ENCODE measurements at places on chromosomes 1 and 21.

DNA sequence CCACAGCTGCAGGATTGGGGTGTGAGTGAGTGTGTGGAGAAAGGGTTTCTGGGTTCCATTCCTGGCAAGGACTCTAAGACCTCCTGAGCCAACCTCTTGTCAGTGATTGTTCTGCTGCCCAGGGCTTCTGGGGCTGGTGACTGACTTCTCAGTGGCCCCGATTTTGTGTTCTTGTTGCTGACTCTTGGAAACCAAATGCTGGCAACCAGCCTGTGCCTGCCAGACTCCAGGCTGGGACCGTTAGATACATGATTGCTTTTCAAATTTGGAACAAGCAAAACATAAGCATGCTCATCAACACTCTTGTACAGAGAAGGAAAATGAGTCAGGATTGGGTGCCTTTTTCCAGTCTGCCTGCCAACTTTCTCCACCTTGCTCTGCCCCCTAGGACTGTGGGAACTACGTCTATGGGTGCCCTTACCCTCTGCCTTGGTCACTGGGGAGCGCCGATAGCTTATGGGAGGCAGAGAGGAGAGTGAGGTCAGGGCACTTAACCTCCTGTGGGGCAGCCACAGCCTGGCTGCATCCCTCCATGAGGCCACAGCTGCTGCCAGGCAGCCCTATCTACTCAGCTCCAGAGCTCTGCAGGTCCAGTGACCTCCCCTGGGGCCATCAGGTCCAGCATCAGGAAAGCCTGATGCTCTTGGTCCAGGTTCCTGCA, 39.3 kb upstream of the EPS8L3 start:
- DNase-seq: peak; percentile 31

DNA sequence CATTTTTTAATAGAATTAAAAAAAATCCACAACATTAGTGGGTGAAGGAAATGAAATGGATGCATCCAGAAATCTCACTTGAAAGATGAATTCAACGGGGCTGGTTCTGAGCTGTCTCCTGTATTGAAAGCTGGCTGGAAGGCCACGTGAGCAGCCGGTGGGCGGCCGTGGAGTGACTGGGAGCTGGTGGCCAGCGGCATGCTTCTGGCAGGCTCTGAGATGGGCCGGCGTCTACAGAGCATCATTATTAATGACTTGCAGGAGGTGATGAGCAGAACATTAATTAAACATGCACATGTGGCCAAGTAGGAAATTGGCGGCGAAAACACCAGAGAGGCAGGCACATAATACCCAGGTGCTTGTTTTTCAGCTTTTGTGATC, 115.6 kb upstream of the LMO4 start:
- no peak for DNase-seq

DNA sequence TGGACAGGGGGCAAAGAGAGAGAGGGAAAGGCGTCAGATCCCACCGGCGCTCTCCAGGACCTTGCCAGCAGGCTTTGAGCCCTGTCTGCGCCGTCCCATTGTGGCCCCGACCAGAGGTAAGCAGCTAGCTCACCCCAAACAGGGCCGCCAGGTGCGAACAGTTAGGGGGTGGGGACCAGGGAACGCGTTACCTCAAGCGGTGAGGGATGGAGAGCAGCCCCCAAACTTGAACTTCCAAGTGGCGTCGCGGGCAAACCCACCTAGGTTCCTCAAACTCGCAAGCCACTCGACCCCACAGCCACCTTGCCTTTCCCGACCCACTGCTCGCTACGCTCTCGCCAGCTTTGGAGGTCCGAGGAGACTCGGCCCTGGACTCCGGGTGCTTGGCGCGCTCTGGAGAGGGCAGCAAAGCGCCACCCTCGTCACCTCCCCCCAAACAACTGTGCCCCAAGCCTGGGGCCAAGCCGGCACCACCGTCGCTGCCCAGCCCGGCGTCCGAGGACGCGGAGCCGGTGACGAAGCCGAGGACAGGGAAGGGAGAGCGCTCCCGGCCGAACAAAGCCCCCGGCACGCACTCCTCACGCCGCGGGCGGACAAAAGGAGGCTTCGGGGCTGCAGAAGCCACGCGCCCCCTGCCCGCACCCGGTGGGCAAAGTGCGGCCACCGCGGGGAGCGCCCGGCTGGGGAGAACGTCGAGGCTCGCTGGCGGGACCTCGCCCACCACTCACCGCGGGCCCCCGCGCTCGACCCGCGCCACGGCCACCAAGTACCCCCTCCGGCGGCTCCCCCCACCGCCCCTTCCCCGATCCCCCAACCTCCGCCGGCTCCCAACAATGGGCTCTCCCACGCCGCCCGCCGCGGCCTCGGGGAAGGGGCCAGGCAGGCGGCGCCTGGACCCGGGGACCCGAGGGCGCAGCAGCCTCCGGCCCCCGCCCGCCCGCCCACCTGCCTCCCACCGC, 976 bp downstream of the SSBP3 start:
- peak; percentile 54 for DNase-seq

GRCh38 chr1:193013707-193014106, 45.5 kb downstream of the UCHL5 start:
- DNase-seq: no peak

DNA sequence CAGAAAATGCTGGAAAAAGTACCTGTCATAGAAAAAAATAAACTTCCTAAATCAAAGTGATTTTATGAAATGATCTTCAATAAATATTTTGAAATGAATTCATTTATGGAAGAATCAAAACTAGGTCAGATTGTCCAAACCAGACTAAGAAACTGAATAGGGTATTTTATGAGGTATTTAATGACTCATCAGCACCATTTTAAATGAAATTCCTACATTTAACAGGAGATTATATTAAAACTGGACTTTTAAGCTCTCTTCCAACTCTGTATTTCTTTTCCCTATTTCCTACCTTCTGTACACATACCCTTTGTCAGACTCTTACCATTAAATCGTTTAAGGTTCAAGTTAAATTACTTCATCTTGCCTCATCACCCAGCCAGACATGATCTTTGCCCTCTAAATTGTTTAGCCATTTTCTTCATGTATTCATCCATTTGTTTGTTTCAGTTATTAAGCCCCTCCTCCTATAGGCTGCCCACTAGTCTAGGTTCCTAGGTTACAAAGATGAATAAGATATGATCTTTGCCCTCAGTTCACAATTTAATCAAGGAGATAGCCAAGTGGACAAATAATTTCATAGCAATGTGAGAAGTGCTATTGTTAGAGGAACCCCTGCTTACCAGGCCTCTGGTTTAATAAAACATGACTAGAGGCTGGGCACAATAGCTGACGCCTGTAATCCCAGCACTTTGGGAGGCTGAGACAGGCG, 25.0 kb downstream of the TATDN3 start:
- no peak for DNase-seq

DNA sequence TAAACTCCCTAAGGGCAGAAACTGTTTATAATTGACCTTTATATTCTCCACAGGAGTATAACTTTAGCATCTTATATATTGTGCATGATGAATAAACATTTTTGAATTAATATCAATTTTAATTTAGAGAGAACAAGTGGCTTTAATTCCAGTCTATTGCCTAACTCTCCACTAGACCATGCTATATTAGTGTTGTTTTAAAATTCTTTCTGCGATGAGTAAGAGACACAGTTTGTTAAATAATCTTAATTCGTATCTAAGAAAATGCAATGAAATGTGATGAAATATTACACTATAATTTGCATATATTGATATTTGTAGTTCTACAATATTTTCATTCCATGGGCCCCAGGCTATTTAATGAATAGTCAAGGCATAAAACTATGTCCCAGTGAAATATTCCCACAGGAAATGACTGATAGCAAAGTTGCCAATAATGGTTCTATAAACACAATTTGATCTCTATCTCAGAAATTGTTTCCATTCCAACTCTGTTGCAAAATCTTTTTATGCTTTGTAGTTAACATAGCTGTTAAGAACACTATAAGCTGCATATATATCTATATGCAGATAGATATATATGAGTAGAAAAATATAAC, 2.9 kb upstream of the SYDE2 start:
- DNase-seq: no peak

GRCh38 chr1:87790756-87791155, 462.1 kb downstream of the LMO4 start:
- no peak for DNase-seq

- DNase-seq: no peak
Observed at GRCh38 chr1:94803106-94803505, 17.1 kb upstream of the SLC44A3 start.

DNA sequence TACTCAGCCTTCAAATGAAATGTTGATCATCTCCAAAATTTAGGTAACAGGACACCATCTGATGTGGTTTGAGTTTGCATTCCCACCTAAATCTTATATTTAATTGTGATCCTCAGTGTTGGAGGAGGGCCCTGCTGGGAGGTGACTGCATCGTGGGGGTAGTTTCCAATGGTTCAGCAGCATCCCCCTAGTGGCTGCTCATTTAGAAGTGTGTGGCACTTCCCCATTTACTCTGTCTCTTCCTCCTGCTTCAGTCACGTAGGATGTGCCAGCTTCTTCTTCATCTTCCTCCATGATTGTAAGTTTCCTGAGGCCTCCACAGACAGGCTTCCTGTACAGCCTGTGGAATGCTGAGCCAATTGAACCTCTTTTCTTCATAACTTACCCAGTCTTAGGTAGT, 731.2 kb downstream of the USP25 start:
- no peak for DNase-seq

- DNase-seq: no peak
Observed at GRCh38 chr1:23611601-23612327, 52.5 kb upstream of the ID3 start.

- no peak for DNase-seq
Observed at GRCh38 chr1:151043163-151043562, 4.4 kb upstream of the C1orf56 start.

DNA sequence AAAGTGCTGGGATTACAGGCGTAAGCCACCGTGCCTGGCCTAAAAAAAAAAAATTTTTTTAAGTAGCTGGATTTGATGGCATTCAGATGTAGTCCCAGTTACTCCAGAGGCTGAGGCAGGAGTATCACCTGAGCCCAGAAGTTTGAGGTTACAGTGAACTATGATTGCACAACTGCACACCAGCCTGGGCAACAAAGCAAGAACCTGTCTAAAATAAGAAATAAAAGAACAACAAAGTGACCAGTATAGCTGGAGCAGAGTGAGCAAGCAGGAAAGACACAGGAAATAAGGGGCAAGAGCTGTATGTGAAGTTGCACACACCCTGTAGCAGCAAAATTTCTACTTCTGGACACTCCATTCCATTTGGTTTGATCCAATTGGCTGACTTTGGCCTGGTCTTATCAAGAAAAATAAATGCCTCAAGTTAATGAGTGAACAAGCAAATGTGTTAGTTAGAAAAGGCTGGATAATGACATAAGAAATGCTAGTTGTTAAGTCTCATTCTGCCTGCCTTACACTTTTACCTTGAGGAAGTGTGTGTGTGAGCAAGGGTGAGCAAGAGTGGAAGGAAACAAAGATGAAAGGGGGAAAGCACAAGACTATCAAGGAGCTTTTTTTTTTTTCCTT, 7.9 kb downstream of the ATP5IF1 start:
- DNase-seq: no peak

DNA sequence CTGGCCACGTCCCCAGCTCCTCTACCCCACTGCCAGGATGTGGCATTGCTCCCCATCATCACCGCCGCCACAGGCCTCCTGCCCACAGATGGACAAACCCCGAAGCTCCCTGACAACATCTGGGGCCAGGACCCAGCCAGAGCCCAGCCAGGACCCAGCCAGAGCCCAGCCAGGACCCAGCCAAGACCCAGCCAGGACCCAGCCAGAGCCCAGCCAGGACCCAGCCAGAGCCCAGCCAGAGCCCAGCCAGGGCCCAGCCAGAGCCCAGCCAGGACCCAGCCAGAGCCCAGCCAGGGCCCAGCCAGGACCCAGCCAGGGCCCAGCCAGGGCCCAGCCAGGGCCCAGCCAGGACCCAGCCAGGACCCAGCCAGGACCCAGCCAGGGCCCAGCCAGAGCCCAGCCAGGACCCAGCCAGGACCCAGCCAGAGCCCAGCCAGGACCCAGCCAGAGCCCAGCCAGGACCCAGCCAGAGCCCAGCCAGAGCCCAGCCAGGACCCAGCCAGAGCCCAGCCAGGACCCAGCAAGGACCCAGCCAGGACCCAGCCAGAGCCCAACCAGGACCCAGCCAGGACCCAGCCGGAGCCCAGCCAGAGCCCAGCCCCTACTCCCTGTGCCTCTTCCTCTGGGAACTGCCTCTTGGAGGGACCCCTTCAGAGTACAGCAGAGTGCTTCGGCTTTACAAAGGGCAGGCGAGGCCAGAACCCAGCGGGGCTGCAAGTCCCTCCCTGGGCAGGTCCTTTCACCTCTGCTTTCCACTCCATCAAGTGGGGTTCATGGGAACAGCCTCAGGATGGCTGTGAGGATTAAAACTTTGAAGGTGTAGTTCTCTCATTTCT, 43.7 kb downstream of the DISP3 start:
- DNase-seq: no peak

DNA sequence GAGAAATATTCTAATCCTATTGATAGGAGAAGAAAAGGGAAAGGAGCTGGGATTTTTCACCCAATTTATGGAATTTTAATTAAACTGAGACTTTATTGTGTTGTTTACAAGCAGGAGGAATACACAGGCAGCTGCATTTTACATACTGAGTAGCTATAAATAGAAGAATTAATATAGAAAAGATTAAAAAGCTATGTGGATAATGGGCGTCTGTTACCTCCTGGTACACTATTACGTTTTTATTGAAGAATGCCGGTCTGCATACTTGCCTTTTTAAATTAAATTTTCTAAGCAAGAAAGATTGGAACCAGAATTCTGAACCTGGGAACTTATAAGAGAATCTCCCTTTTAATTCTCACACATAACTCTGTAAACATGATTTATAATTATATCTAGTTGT, 52.1 kb upstream of the CACHD1 start:
- no peak for DNase-seq

GRCh38 chr1:60463146-60463545, 389.6 kb upstream of the C1orf87 start:
- no peak for DNase-seq

- no peak for DNase-seq
Observed at GRCh38 chr1:167502192-167502551, 16.2 kb downstream of the CD247 start.

DNA sequence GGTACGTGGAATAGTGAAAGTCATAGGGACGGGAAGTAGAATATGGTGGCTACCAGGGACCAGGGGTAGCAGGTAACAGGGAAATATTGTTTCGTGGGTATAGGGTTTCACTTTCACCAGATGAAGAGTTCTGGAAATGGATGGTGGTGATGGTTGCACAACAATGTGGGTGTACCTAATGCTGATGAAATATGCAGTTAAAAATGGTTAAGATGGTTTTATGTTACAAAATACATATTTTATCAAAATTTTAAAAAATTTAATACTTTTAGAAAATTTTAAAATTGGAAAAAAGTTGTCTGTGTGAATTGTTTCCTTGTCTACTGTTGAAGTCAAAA, 55.5 kb upstream of the TLR5 start:
- DNase-seq: no peak

- peak; percentile 88 for DNase-seq
Observed at GRCh38 chr1:40476924-40477677, at the start of gene ZFP69. TSS of gene ZFP69 (plus strand) at chr1:40477290. CDS start at chr1:40479362, 2,072 bp downstream.

- no peak for DNase-seq
Observed at GRCh38 chr1:218294546-218294945, 9.5 kb downstream of the RRP15 start.

- DNase-seq: no peak
Observed at GRCh38 chr1:205858141-205858961, 8.4 kb upstream of the PM20D1 start.

GRCh38 chr1:57142169-57142568, 176.4 kb upstream of the C8B start:
- DNase-seq: no peak

Measured in K562 (cell line).